ENCODE measurements at places on chromosomes 12 and 14.

DNA sequence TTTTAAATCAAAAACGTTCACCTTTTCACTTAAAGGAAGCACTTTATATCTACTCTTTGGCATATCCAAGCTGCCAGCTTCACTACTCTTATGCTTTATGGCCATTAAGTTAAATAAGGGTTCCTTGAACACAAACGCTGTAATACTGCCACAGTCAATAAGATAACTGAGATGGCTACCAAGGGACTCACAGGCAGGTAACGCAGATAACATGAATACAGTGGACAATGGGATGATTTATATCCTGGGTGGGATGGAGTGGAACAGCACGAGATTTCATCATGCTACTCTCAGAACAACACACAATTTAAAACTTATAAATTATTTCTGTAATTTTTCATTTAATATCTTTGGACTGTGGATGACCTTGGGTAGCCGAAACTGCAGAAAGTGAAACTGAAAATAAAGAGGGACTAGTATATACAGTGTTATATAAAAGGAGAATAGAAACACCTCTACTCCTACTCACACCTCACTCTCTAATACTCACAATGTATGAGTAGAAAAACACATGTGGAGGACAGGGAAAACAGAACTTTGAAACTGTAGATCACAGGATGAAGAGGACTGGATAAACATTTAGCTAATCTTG is 367.3 kb downstream of the C12orf50 start:
- DNase-seq = no peak

DNA sequence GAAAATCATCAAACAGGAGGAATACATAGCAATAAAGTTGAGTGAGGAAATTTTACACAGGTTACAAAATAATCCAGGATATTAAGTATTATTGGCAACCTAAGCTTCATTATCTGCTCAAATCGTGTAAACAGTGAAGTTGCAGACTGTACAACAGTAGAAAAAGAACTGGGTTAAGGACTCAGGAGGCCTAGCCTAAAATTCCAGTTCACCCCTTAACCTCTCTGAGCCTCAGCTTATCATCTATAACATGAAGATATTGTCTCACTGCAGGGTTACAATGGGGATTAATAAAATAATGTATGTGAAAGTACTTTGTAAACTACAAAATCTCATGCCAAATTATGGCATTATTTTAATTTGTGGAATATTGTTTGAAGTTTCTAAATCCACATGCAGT is 26.0 kb downstream of the DDHD1 start:
- DNase-seq = no peak

DNA sequence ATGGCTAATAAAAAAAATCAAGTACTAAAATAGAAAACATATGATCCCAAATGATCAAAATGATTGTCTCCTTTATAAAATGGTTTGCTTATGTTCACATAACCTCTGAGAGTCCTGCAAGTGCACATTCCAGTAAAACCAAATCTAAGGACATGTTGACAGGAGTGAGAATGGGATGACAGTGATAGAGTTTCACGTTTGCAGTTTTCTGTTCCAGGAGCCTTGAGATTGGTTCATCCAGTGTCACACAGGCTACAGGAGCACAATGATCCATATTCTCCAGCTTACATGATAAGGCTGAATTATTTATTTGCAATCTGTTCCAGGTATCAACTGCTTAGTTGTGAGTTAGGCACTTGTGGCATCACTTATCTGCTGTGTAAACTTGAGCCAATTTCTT is 1.5 kb upstream of the GYS2 start:
- no peak for DNase-seq

DNA sequence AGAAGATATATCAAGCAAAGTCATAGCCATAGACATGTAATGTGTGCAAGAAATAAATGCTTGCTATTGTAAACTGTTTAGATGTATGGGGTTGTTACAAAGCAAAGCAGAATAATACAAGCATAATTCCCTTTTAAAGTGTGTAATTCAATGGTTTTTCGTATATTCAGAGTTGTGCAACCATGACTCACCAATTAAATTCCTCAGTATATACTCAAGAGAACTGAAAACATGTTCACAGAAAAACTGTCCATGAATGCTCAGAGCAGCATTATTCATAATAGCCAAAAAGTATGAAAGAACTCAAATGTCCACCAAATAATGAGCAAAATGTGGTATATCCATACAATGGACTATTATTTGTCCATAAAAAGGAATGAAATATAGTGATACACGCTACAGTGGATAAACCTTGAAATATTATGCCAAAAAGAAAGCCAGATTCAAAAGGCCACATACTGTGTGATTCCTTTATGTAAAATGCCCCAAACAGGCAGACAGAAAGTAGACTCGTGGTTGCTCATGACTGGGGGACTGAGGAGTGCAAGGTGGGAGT is 9.3 kb downstream of the GXYLT1 start:
- no peak for DNase-seq

GRCh38 chr14:94888121-94888520 is 118.2 kb upstream of the GSC start:
- DNase-seq = no peak

Measured in T-helper 2 cell (primary cell).